HEK293T (cell line): ENCODE measurements at places on chromosomes 7 and 10.

- DNase-seq, result no peak
Observed at GRCh38 chr7:5557920-5558401, 134.3 kb upstream of the TNRC18 start.

DNA sequence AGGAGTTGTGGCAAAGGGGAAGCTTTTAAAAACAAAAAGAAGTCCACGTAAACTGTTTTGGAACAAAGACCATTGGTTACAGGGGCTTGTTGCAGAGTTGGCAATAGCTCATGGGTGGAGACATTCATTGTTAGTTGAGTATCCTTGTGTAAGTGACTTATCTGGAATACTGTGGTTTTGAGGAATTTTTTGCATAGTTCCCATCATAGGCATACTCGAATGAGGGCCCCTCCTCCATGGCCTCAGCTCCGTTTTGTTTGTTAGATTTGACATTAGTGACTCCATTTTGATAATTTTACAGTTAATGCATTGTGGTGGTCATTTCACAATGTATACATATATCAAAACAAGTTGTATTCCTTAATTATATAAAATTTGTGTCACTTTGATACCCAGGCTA, 12.8 kb upstream of the SMKR1 start:
- DNase-seq, result no peak

DNA sequence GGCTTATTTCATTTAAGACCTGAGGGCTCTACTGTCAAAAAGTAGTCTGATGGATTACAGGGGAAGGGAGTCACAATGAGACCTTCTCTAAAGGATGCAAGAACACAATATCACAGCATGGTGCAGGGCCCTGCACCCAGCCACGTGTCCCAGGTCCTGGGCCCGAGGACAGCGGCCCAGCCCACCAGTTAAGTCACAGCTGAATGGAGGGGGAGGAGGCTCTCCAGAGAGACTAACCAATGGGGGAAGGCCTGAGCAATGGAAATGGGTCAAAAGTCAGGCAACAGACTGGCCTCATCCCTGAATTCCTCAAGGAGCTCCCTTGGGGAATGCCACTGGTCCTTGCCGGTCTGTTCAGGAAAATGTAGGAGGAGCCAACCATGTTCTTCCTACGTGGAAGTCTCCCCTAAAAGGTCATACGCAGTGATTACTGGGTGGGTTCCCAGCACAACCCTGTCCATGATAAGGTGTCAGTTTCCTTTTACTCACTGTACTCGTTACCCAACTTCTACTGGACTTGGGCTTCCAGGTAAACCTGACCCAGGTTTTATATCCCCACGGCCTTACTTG, 28.3 kb downstream of the CCDC3 start:
- DNase-seq, result no peak

DNA sequence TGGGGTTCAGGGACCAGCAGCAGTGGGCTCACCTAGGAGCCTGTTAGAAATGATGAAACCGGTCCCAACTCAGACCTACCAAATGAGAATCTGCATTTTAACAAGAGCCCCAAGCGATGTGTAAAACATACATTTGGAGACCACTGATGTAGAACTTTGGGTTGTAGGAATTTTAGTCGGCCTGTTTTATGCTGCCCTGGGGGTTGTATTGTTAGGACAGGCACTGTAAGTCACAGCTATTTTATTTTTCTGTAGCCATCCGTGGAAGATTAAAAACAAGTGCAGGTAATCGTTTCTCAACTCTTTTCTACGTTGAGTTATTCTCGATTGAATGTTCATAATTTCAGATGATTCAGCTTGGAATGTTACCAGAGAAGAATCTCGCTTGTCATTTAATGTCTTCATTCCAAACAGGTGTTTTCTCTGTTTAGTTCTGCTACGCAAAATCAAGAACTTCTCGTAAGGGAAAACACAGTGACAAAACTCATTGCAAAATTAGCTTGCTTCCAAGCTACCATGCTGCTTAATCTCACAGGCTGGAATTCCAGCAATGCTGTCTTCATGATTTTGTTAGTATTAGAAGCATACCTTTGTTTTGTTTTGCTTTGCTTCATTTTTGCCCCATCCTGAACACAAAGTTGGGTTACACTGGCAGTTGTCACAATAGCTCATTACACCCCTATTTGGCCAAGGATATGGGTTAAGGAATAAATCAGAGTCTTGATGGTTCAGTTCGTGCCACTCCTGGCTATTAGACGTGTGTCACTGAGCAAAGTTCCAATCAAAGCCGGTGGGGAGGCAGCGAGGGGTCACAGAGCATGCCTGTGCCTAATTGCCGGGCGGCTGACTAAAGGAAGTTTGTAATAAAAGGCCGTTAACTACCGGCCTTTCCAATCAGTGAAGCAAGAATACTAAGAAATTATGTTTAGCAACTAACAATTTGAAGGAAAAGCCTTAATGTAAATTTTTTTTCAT, 676.9 kb downstream of the GATA3 start:
- DNase-seq, result no peak

DNA sequence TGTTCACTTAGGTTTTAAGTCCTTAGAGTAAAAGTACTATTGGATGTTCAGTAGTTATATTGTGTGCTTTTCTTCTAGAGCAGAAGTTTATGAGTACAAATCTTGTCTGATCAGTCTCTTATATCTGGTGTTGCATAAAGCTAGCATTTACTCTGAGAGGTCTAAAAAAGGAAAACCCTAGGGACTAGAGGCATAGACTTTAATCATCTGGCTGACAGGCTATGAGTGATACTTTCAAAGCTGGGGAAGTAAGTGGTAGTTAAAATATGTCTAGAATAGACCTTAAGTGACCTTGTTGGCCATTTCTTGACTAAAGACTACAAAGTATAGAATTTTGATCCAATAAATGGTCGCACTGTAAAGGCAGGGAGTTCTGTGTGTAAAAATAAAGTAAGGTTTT, 32.9 kb upstream of the PHYHIPL start:
- no peak for DNase-seq

- DNase-seq, result no peak
Observed at GRCh38 chr10:70588255-70588654, 14.3 kb downstream of the PRF1 start.

DNA sequence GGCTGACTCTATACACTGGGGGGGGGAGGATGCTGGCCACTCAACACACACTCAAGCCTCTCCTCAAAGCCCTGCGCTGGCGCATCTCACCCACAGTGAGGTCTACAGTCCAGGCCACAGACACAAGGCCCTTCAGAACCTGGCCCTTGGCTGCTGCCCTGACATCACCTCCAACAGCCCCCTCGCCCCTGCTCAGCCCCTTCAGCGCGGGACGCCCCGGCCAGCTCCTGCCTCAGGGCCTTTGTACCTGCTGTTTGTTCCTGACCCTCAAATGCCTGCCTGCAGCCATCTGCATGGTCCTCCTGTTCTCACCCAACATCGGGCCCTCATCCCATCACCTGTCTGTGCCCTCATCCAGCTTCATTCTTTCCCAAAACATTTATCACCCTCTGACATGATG, 572.6 kb downstream of the DNAJB6 start:
- no peak for DNase-seq

- DNase-seq, result no peak
Observed at GRCh38 chr7:42407833-42408232, 170.8 kb upstream of the GLI3 start.

- no peak for DNase-seq
Observed at GRCh38 chr10:62045765-62046521, 144.4 kb downstream of the ARID5B start.
